ENCODE measurements at places on chromosomes 3 and 15.

DNA sequence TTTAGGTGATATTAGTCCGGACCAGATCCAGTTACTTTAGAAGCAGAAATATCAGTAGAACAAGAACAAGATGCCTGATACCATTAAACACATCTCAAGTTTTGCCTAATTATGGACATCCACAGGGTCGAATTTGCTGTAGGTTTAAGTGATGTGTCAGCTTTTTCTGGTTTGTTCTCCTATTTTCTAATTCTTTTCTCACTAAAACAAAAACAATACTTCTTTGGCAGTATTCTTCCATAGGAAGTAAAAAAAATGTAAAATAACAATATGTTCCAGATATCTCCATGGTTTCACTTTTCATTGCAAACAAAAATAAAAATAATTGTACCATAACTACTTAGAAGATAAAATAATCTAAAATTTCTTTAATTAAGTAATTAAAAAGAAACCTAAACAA, 265.7 kb downstream of the SHOX2 start:
- DNase-seq: no peak

DNA sequence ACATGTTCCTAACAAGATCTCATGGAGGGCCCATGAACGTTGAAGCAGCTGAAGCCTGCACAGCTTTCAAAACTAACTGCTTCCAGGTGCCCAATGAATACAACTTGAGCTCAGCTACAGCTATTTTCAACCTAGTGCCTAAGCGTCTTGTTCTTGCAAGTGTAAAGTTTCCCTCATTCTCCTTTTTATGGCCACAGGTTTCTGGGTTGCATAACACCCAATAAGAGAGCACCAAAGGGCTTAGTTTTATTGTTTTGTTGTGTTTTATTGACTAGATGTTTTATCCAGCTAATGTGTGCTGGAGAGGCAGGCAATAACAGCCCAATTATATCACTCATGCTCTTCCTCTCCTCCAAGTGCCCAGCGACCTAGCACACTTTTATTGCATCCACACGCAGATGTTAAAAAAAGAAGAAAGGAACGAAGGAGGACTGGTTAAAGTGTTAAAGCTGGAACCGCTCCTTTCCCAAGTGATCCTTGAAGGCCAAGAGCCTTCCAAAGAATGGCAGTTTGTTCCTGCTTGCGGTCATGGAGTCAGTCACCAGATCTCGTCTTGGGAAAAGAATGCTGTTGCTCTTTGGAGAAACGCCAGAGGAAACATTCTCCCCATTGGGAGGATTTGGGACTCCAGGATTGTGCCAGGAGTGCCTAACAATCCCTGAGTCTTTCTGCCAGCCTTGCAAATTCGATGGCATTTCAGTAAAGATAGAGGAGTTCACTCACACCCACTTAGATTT, 156.9 kb downstream of the MEX3B start:
- DNase-seq: no peak

DNA sequence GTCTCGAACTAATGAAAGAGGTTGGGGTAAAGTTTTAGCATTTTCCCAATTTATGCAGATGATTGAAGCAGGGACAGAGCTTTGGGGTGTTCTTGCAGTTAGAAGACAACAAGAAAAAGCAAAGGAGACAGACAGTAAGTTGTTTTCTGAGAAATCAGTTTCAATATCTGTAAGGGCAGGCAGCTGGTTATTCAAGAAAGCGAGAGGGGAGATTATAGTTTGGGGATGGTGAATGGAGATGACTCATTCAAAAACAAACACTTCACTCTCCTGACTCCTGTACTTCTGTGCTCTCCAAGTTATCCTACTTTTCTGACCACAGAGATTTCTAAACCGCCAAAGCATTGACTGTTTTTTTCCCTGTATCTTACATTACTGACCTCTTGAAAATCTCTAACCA, 352.0 kb downstream of the GAP43 start:
- no peak for DNase-seq

DNA sequence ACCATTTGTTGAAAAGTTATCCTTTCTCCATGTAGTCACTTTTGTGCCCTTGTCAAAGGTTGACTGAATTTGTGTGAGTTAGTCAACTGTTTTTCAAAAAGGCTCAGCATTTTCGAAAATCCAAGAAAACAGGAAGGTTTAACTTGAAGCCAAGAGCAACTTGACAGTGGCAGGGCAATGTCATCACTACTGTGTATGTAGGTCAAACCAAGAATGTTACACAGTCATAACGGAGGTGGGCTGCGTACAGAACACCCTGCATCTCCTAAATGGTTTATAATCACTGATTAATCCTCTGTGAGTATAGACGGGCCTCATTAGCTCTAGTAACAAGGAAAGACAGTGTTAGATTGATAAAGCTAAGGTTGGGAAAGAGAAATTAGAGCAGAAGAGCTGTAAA, 1064.9 kb downstream of the FHIT start:
- DNase-seq: no peak
